GM03348 (cell line): ENCODE measurements at places on chromosomes 5 and 9.
A peak's percentile ranks its signal among the peaks of the same experiment; 100 is the strongest.

DNA sequence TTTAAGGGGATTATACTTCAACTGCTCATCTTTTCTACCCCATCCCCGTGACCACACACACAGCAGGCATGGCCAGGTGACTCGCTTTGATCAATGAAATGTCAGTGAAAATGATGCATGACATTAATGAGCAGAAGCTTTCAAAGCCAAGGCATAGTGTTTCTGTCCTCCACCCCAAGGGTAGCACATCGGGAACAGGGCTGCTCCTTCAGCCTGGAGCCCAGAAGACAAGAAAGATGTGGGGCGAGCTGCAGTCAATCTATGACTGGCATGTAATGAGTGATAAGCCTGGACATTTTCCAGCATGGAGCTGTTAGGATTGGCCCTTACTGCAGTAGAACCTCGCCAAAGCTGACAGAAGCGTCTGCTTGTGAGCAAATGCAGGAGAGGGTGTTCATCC lies 122.6 kb upstream of the IRX2 start:
- DNase-seq, result no peak

DNA sequence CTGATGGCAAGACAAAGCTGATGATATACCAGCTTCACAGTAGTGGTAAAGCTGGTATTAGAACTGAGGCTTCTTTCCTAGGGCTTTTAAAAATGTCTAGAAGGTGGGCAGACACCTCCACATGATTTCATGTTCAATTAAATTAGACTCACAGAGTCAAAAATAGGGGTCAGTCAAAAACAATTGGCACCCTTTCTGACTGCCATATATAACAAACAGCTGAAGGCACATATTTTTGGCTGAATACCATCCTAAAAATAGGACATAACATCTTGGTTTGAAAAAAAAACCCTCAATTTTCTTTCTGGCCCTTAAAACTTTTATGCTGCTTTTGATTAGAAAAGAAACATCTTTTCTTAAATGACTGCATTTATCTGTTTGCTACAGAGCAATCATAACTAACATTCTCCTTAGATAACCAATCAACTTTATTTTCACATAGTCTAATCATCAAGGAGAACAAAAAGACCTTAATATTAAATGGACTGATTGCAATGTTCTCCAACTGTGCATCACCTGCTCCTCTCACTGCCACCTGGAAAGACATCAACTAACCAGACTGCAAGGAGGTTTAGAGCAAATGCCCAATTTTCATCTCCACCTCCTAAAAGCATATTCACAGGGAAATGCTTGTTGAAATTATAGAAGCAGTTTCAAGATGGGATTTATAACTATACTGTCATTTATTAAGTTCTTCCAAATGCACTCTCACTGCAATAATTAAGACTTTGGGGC lies 3.2 kb downstream of the SGTB start:
- DNase-seq, result no peak

- no peak for DNase-seq
These were observed 16.8 kb downstream of the ANKH start for GRCh38 chr5:14854799-14855198.

- DNase-seq, result no peak
These were observed 39.7 kb upstream of the TJP2 start for GRCh38 chr9:69134412-69134811.

GRCh38 chr5:178279723-178280438 lies 47.3 kb upstream of the PHYKPL start:
- peak; percentile 92 for DNase-seq

- peak; percentile 31 for DNase-seq
These were observed 709.2 kb upstream of the WWC1 start for GRCh38 chr5:167582283-167582682.

- no peak for DNase-seq
These were observed 122.7 kb downstream of the ARL15 start for GRCh38 chr5:54187694-54188093.

DNA sequence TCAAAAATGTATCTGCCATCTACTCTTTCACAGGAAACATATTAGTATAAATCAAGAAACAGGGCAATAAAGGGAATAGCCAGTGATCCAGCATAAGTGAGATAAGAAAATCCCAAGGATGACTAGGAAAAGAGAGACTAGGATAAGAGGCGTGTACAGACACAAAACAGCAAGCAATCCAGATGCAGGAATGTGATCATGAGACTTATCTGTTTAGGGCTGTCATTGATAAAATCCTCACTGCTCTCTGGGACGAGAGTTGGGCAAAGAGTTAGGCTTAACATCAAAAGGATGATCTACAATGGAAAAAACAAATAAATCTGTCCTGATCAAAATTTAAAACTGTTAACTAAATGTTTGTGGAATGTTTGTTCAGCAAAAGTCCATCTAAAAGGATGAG lies 1156.8 kb upstream of the C9orf72 start:
- DNase-seq, result no peak

DNA sequence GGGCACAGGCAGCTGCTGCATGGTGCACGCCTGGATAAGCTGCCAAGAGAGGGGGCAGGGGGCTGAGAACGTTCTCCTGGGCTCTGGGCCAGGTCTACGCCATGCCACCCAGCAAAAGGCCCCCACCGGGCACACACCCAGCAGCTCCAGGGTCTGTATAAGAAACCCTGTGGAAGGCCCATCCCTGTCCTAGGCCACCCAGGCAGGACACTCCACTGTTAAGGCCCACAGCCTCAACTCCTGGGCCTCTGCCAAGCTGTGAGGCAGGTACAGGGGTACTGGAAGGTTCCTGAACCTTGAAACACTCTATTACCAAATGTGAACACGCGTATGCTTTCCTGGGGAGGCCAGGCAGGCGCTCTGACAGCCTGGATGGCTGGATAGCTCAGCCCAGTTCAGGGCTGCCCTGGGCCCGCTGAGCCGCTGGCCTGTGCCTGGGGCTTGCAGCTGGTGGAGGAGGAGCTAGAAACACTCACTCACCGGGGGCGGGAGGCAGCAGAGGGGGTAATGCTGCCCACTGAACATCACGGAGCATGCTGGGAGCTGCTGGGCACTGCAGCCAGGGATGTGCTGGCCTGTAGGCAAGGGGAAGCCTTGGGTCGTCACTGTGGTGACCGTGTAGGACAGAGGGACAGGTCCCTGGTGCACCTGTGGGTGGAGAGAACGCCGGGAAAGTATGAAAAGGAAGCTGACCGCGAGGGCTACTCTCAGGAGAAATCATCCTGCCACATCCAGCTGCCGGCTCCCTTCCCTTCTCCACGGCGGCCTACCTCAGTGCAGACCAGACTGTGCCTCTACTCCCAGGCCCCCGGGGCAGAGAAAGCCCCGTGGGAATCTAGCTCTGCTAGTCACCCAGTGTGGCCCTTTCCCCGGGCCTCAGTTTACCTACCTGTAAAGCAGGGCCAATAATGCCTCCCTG lies 6.0 kb downstream of the RNF44 start:
- DNase-seq, result no peak

DNA sequence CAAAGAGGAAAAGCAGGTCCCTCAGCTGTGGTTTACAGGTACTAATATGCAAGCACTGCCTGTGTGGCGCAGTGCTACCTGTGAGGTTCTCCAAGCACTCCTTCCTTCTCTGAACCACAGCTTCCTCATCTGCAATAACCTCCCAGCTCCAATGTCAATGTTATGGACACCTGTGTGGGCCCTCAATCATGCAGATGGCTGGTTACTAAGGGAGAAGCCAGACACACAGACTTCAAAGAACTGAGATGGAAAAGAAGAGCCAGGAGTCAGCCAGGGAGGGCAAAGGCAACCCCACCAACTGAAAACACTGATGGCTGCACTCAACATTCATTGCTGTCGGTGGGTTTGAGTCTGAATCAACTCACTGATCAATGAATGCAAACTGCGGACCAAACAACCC lies 77.7 kb downstream of the NR6A1 start:
- no peak for DNase-seq
